ENCODE measurements at places on chromosomes 13 and 19.

- peak; percentile 57 for DNase-seq
Observed at GRCh38 chr19:29831041-29831548, 19.3 kb downstream of the CCNE1 start.

GRCh38 chr13:70407486-70407885 is 299.2 kb upstream of the KLHL1 start:
- no peak for DNase-seq

GRCh38 chr19:31066385-31066784 is 282.9 kb downstream of the TSHZ3 start:
- DNase-seq, result no peak

GRCh38 chr13:32669030-32669646 is 82.9 kb downstream of the PDS5B start:
- DNase-seq, result no peak

- no peak for DNase-seq
Observed at GRCh38 chr19:17753976-17754375, 2.7 kb downstream of the FCHO1 start.

DNA sequence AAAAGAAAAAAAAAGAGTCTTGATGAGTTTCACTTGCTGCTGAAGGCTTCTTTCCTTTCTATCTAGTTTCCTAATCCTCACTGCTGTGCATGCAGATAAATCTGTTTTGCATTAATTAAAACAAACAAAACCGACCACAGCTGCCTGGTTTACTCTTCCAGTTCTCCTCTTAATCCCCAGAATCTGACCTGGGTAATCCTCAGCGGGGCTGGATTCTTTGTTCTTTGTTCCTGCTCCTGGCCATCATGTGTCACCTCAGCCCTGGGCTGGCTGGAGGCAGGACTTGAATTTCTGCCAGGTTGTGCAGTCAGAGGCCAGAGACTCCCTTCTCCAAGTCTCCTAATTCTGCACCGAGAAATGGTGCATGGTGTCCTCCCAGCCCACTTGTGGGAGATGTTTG is 52.2 kb upstream of the CYP4F8 start:
- peak; percentile 52 for DNase-seq

DNA sequence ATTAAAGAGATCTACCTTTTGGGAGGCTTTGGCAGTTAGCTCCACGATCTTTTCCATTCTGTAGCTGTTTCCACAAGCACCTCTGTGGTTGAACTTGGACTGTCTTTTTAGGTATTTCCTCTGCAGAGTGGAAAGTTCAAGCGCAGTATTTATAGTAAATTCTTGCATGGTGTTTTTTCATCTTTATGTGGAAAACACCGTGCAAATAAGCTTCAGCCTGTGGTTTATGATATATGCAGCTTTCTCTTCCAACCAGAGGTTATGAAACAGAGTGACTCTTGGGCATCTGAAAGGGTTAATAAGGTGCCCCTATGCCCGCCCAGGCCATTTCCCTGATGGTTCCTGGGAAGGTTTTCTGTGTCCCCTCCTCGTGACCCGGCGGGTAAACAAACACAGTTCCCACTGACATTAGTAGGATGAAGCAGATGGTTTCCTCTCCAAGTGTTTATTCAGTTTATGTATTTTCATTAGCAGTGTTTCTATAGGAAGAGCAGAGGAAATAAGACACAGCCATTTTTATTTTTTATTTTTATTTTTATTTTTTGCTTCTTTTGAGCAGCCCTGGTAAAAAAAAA is 39.7 kb upstream of the RNF113B start:
- no peak for DNase-seq

- no peak for DNase-seq
Observed at GRCh38 chr13:93775507-93776108, 549.0 kb downstream of the GPC6 start.

DNA sequence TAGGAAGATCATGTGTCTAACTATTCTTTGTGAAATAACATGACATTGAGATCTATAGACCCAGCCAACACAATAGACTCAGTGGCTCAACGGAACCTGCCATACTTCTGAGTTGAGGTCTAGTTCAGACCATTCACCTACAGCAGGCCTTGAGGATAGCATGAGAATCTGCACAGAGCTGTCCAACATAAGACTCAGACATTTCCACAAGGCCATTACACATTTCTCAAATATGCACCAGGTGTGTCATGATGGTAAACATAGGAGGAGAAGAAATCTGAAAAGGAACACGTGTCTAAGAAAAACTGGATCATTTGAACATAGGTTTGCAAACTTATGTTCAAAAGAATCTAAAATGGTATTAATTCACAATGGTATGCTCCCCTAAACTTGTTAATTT is 421.4 kb downstream of the SLITRK6 start:
- no peak for DNase-seq

GRCh38 chr13:113066746-113067145 is 38.8 kb upstream of the F7 start:
- DNase-seq, result no peak

GRCh38 chr19:6610934-6611852 is 20.2 kb upstream of the CD70 start:
- DNase-seq, result no peak

DNA sequence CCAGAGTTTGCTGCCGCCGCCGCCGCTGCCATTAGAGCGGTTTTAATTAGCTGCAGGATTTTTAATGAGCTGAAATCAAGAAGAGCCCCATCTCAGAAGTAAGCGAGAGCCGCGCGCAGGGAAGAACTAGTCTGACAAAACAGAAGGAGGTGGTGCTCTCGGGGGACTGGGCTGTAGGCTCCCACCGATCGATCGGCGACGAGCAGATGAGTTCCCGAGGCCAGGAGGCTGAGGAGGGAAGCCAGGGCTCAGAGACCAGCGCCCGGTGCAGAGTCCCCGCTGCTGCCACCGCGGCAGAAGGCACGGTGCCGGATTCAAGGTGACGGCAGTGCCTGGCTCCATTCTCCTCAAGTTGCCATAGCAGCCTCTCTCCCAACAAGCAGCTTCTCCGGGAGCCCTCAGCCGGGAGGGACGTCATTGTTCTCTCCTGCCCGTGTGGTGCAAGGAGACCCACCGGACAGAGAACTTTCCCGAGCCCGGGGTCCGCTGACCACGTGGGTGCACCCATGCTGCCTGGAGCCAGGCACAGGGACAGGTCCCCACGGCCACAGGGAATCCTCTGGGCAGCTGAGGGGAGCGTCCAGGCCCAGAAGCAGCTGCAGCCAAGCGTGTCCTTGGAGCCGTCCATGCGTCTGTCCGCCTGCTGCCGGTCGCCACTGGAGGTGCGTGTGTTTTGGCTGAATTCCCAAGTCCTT is 62.9 kb downstream of the CHST8 start:
- DNase-seq, result no peak

GRCh38 chr13:18951412-18951811 is 230.2 kb downstream of the TUBA3C start:
- no peak for DNase-seq

GRCh38 chr19:46945694-46946489 is 73.7 kb upstream of the NPAS1 start:
- no peak for DNase-seq

DNA sequence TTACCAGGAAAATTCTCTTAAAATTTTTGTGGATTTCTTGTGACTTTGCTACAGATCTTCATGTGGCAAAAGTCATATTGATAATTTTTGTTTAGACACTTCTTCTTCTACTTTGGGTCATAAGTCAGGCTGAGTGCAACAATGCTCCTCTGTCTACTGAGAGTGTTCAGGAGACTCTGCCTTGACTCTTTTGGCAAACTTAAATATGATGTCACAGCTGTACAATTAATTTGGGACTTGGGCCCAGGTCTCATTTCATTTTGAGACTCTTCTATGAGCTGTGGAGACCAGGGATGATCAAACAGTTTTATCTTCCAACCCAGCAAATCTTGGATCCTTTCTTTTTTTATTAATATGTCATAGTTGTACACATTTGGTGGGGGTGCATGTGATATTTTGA is 19.7 kb upstream of the IPO5 start:
- DNase-seq, result no peak

DNA sequence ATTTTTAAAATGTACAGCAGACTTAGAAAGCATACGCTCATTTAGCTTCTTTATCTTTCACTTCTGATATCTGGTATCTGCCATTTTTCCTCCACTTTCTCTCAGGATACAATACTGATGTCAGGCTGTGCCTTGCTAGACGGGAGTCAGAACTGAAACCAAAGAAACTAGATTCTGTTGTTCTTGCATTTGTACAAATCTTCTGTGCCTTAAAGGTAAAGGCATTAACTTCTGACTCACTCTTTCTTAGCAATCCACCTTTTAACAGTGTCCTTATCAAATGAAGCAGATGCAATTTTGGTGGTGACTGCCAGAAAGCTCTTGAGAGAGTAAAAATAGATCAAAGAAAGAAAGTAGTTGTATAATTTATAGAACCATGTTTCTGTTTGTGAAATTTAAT is 370.4 kb downstream of the PCDH20 start:
- DNase-seq, result no peak

- no peak for DNase-seq
Observed at GRCh38 chr13:73782450-73783449, 351.5 kb downstream of the KLF12 start.

- peak; percentile 76 for DNase-seq
Observed at GRCh38 chr13:110298505-110299282, 8.3 kb downstream of the COL4A1 start.

DNA sequence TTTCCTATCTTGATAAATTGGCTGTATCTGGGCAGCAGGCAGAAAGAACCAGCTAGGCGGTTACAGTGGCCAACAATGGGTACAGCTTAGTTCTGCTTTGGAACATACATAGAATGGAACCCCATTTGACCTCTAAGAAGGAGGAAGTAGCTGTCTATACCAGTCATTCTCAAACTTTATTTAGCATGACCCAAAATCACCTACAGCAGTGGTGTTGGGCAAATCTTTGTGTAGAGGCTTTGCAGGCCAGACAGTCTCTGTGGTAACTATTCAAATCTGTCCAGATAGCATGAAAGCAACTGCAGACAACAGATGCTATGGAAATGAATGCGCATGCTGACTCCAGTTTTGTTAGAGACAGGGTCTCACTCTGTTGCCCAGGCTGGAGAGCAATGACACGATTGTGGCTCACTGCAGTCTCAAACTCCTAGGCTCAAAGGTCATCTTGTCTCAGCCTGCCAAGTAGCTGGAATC is 12.0 kb upstream of the KCNC3 start:
- DNase-seq, result no peak

DNA sequence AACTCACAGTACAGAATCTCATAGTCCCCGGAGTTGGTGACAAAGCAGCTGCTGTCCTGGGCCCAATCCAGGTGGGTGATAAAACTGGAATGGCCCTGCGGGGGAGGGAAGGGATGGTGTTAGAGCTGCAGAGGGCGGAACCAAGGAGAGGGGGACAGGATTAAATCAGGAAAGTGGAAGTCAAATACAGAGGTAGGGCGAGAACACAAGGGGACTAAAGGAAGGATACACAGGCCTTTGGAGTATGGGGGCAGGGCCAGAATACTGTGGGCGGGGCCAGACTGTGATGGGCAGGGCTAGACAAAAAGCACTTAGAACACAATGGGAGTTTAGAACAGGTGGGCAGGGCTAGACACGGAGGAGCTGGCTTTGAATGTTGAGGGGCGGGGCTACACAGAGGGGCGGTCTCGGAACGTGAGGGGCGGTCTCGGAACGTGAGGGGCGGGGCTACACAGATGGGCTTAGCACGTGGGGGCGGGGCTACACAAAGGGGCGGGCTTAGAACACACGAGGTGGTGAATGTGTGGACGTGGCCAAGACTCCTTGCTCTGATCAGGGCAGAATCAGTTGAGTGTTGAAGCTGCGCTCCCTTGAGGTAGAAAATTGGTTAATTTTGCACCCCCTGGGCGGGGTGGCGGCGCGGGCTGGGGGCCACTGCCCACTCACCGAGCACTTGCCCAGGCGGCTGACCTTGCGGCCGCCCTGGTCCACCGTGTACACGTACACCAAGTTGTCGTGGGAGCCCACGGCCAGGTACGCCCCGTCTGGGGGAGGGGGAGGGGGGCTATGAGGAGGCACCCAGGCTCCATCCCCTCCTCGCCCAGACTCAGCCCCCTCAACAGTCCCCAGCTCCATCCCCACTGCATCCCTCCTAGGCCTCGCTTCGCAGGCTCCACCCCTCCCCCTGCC is 14.0 kb upstream of the GPR4 start:
- peak; percentile 100 for DNase-seq

- DNase-seq, result no peak
Observed at GRCh38 chr13:34371645-34372395, 553.9 kb downstream of the RFC3 start.

GRCh38 chr19:11673608-11674041 is 65.1 kb downstream of the ZNF823 start:
- DNase-seq, result peak; percentile 93

DNA sequence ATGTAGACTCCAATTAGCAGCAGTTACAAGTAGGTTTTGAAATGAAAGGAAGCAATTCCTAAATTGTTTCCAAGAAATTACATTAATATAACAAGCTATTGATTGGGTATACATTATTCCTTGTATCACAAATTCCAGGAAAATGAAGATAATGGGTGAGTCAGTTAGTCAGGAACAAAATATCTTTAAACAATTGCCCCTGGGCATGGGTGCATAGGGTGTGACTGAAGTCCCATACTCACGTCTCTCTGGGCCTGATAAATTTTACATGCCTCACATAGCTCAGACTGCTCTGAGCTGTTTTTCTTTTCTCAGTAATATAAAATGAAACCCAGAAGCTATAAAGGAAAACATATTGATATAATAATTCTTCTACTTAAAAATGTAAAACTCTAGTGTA is 87.8 kb downstream of the FNDC3A start:
- no peak for DNase-seq

- DNase-seq, result no peak
Observed at GRCh38 chr13:39251340-39251739, 213.1 kb downstream of the NHLRC3 start.

GRCh38 chr13:38566519-38566918 is 120.4 kb upstream of the FREM2 start:
- DNase-seq, result no peak

DNA sequence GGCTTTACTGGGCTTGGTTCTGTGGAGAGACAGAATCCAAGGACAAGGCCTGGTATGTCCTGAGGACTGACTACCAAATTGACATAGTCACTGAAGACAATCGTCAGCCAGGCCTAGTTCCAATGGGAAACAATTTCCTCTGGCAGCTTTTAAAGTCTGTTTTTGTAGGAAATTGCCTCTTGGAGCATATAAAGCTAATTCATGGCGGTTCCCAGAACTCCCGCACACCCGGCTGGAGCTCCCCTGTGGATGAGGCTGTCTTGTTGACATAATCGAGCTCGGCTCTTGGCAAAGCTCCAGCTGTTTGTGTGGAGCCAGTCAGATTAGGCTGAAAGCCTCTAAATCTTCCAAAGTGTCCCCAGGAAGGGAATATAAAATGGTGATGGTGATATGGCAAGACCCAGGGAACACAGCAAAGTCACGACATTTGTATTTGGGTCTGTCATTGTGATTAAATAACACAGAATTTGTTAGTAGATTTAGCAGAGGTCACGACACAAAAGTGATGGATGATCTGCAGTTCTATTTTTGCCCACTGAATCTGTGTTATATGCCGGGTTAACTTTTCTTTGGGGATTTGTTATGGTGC is 395.0 kb downstream of the PCDH9 start:
- DNase-seq, result peak; percentile 53

GRCh38 chr13:57739089-57739488 is 107.5 kb downstream of the PCDH17 start:
- DNase-seq, result no peak

Measured in endodermal cell (in vitro differentiated cells).